Activated T-helper 1 cell treated with anti-CD3 and anti-CD28 coated beads, Interleukin-2, amount 50 U/mL, for 16 hours (primary cell): ENCODE measurements at places on chromosomes 1 and 21.
A peak's percentile ranks its signal among the peaks of the same experiment; 100 is the strongest.

DNA sequence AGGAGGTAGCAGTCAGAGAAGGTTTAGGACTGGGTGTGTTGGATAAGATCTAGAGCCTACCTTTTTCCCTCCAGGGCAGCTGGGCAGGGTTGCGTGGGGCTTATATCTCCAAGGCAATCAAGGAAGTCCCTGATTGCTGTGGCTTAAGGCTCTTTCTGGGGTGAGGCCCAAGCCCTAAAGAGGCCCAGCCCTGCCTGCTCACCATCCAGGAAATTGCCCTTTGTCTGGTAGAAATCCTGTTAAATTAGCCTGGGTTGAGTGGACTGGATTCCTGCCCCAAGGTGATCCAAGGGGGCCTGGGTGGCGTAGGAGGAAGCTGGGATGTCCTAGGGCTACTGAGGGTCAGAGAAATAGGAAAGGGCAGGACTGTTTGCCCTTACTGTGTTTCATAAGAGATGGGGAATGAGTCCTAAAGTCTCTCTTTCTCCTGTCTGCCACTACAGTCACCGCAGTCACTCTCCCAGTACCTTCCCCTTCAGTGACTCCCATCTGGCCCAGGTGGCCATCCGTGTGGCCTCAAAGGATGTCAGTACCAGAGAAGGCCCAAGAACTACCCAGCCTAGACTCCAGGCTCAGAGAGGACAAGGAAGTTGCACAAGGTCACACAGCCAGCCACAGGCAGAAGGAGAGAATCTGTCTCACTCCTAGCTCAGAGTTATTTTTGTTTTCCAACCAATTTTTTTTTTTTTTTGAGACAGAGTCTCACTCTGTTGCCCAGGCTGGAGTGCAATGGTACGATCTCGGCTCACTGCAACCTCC, 25.8 kb downstream of the MFSD2A start:
- DNase-seq: no peak

DNA sequence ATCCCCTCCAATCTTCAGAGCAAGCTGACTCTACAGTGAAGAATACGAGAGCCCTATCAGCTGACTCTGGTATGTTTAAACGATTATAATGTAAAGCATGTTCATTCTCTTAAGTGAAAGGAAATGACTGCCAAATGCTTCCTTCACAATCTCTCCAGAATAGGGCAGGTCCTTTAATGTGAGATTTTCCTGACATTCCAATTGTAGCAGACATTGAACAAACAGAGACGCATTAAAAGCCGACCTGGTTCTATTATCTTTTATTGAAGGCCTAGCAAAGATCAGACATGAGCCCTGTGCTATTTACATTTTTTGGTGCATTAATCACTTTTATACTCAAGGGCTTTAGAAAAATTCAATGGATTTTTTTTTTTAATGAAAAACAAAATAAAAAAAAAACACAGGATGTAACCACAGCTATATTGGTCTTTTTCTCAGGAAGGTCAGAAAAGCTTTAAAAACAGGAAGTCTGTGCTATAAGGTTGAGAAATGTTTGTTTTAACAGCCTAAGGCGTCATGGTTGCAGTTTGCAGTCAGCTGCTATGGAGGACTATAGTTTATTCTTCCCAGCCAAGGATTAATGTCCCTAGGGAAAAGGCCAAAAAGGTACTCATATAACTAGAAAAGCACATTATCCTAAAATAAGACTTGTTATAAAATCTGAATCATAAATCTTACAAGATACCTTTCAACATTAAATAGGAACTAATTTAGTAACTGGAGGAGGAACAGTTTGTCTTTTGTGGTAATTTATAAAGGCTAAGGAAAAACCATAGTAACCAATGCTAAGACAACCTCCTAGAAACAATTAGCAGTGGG, 104.8 kb downstream of the RERE start:
- DNase-seq: no peak

GRCh38 chr1:53869454-53870117, 20.0 kb downstream of the YIPF1 start:
- no peak for DNase-seq

GRCh38 chr1:209199822-209200221, 383.7 kb upstream of the CAMK1G start:
- no peak for DNase-seq

GRCh38 chr1:27299385-27300271, 22.3 kb upstream of the TMEM222 start:
- DNase-seq: no peak

DNA sequence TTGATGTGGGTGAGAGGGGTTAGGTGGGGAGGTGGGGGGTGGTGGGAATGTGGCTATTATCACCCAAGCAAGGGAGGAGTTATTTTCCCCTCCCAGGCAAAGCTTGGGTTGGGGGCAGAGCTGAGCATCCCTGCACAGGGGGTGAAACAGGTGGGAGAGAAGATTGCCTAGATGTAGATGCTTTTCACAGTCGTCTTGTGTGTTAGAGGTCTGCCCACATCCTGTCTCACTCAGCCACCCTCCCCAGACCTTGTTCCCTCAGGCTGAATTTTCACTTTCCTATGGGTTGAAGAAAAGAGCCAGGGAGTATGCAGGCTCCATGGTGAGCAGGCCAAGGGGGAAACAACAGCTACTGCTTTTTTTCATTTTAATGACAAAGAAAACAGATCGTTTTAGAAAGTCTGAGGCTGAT, 223.5 kb downstream of the KIF26B start:
- no peak for DNase-seq

DNA sequence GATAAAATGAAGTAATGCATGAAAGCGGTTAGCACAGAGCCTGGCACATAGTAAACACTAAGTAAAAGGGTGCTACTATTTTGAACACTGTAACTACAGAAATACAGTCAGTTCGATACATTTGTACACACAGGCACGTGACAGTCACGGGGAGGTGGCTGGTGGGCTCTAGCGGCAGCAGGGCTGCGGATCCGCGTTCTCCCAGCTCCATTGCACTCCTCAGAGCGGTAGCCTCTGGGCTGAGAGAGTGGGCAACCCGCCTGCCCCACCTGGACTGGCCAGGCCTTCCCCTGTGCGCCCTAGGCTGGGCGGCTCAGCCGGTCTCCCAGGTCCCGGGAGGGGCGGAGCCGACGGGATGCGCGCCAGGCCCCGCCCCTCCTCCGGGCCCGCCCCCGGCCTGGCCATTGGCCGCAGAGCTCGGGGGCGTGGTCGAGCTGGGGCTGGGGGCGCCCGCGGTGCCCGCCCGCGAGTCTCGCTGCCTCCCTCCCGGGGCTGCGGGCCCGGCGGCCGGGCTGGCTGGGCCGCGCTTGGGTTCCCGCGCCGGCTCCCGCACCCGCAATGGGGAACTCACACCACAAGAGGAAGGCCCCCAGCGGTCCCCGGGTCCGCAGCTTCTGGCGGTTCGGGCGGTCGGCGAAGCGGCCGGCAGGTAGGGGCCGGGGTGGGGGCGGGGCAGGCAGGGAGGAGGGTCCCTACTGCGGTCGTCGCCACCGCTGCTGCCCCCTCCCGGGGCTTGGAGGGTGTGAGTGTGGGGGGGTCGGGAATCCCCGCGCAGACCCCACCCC, 51.2 kb upstream of the SYNC start:
- DNase-seq: peak; percentile 35

- no peak for DNase-seq
These were observed 36.7 kb downstream of the ADARB1 start for GRCh38 chr21:45110873-45111624.

DNA sequence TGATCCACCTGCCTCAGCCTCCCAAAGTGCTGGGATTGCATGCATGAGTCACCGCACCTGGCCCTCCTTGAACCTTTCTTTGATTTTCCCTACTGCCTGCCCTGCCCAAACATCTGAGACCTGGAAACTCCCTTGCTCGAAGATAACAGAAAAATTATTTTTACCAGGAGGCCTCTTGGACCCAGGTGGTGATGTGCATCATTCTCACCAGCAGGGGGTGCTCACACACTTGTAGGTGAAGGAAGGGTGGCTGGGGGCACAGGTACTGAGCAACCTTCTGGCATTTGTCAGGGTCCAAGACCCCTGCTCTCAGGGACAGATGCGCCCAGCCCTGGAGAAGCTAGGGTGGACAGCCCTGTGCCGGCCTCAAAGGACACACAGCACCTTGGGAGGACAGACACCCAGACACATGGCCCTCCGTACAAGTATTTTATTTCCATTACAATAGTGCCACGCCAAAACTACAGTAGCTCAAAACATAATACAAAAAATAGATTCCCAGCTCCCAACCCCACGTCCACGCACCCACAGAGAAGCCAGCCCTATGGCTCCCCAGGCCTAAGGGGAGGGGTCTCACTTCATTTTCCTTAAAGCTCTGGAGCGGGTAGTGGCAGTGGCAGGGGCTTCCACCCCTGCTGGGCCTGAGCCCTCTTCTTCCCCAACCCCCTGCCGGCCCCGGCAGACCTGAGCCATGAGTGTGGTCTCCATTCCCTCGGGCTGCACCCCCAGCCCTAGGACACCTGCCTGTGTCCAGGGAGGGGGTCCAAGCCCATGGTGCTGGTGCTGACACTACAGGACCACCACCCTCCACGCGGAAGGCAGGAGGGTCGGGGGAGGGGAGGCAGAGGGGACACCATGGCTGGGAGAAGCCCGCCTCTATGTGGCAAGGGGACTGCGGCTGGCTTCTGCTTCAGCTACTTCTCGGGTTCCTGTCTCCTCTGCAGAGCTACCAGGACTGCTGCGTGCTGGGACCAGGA, 40.4 kb upstream of the EIF4G3 start:
- DNase-seq: peak; percentile 42

GRCh38 chr1:177307771-177308170, 137.0 kb downstream of the BRINP2 start:
- DNase-seq: no peak
